ENCODE measurements at places on chromosomes 3 and 15. TPM values are rescaled to one million over a fixed set of nuclear protein-coding genes. Genes with fewer than 3 reads are reported as not detected.

Gene CLRN1
- total RNA-seq, result not detected

Gene CCR8
- 2.5 TPM for total RNA-seq

Gene ITGB5
- total RNA-seq, result 3.1 TPM

Gene PROK2
- total RNA-seq, result 1.5 TPM

Gene ECE2
- not detected for total RNA-seq

Gene DPPA2
- total RNA-seq, result not detected

DNA sequence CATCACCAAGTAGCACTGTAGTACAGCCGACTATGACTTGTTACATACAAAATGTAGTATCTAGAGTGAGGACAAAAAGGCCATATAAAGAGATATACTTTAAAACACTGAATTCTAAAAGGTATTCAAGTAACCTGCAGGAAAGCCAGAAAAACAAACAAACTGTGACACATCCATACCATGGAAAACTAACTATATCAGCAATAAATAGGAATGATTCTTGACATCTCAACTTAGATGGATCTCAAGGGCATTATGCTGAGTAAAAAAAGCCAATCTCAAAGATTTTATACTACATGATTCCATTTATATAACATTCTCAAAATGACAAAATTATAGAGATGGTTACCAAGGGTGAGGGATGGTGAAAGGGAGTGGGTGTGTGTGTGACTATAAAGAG, 143.0 kb downstream of the PEAK1 start:
- H3K36me3 ChIP-seq, result no peaks in the 10 kb centered on the region
- DNase-seq, result no peak
- H3K4me1 ChIP-seq, result no peaks in the 10 kb centered on the region
- H3K27ac ChIP-seq, result no peak overlapping the region
- H3K27me3 ChIP-seq, result no peaks in the 10 kb centered on the region

- peaks cover 13% of the 10 kb centered on the region for H3K4me1 ChIP-seq
- no peak for DNase-seq
- no peaks in the 10 kb centered on the region for H3K27me3 ChIP-seq
- H3K27ac ChIP-seq, result peak overlapping the region; percentile 92
- H3K36me3 ChIP-seq, result no peaks in the 10 kb centered on the region
Observed at GRCh38 chr3:27533261-27533607, 49.0 kb upstream of the SLC4A7 start.

DNA sequence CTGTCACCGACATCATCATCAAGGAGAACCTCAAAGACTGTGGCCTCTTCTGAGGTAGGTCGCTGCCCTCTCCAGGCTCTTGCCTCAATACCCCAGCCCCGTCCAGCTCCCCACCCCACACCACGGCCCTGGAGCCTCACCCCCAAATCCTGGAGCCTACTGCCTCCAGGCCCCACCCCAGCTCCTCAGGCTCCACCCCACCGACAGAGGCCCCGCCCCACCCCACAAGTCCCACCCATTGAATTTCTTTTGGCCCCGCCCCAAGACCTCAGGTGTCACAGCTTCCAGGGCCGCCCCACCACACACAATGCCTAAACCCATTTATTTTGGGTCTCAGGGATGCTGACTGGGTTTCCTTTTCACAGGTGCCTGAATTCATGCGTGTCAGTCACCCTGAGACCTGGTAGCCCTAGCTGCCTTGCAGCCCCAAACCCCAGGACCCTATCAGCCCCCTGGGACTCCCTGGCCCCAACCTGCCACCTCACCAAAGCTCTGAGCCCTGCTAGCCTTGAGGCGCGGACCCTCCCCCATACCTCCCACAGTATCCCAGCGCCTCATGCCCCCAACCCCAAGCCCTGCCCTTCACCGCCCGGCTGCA, 3.6 kb downstream of the GNAT1 start:
- DNase-seq, result peak; percentile 46
- H3K4me1 ChIP-seq, result peaks cover 9% of the 10 kb centered on the region
- peak overlapping the region; percentile 39 for H3K27ac ChIP-seq
- H3K4me3 ChIP-seq, result peak overlapping the region; percentile 69
- no peaks in the 10 kb centered on the region for H3K36me3 ChIP-seq

DNA sequence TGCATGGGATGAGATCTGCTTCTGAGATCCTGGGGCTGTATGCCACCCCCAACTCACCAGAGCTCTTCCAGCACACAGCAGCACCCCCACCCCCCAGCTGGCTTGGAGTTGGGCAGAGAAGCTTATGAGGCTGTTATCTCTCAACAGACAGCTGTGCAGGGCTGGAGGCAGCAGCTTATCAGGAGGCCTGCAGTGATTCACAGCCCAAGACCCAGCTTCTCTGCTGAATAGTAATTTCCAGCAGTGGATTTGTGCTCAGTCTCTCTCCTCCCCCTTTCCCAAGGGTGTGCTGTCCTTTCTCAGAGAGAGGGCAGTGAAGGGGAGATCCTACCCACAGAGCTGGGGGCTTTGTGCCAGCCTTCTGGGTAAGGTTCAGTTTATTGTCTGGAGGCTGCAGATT, 2.1 kb downstream of the RPP25 start:
- H3K27me3 ChIP-seq, result peaks cover 23% of the 10 kb centered on the region
- no peak overlapping the region for H3K27ac ChIP-seq
- no peak overlapping the region for H3K4me3 ChIP-seq

DNA sequence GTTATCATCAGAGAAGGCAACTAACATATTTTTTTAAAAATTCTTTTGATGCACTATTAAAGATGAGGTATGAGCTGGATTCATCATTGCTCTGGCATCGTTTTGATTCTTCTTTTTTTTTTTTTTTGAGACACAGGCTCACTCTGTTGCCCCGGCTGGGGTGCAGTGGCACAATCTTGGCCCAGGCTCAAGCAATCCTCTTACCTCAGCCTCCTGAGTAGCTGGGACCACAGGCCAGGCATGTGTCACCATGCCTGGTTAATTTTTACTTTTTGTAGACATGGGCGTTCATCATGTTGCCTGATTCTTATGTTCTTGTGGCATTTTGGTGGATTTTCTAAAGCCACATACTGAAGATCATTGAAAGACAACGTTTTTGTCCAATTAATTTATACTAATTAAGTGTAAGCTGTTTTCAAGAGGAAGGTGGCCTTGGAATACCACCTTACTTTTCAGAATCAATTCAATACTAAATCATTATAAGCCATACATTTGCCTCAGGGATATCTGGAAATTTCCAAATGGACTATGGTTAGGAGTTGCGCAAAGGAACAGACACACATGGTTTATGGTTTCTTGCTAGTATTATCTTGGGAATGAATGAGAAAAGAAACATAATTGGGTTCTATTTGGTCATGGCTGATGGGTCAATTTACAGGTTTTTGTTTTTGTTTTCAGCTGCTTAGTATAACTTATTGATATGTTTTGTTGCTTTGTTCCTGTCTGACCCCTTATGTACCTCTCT, 22.8 kb downstream of the SLC28A2 start:
- H3K36me3 ChIP-seq, result peaks cover 4% of the 10 kb centered on the region
- DNase-seq, result no peak
- H3K27me3 ChIP-seq, result peaks cover 17% of the 10 kb centered on the region
- H3K27ac ChIP-seq, result no peak overlapping the region
- peaks cover 5% of the 10 kb centered on the region for H3K4me1 ChIP-seq
- H3K4me3 ChIP-seq, result no peak overlapping the region

DNA sequence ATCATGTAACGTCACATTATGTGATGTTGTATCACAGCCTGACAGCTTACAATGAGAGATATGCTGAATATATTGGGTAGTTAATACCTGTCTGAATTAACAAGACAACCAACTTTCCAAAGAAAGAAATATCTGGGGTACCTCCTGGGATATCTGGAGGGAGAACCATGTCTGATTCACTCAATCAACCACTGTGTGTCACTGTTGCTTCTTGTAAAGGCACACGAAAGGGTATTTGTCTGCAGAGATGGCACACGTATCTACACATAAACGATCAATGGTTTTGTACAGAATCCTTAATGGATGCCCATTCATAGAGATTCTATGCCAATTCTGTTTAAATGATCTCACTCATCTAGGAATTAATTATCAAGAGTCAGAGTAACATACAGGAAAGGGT, 252.1 kb upstream of the TMCO5A start:
- no peaks in the 10 kb centered on the region for H3K27me3 ChIP-seq
- H3K4me3 ChIP-seq, result no peak overlapping the region
- DNase-seq, result no peak
- no peak overlapping the region for H3K27ac ChIP-seq

DNA sequence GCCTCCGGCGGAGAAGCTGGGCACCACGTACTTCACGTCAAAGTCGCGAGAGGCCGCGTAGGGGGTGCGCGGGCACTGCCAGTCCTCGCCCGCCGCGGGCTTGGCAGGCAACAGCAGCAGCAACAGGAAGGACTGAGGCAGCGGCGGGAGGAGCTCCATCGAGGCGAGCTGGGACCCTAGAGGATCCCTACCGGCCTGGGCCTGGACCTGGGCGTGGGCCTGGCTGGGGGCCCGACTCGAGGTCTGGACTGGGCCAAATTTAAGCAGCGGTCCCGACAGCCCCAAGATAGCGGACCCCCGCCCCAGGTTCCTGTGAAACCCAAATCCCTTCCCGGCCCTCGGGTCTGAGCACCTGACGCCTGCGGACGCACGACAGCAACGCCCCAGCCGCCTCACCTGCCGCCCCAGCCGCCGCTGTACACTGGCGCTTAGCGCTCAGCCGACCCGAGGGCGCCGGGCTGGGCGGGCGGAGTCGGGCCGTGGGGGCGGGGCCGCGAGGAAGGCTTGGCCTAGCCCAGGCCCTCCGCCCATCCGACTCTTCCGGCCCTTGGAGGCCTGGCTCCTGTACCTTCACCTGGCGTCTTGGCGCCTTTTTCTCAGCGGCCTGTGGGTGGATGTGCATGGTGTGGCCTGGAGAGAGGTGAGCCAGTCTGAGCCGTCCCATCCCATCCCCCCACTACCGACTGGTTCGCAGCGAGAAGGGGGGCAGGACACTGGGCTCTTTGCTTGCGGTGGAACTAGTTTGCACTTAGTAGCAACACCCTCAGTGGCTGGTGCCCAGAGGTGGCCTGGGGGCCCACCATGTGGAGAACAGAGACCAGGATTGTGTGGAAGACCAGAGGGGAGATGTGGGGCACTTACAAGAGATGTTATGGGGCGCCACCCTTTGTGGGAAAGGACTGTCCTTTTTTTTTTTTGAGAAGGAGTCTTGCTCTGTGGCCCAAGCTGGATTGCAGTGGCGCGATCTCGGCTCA, at the start of gene MST1R:
Gene MST1R (minus strand): TSS at position 423 of the 974 bp plus-strand sequence. CDS start 264 bp downstream, at position 159.
- peak within 1 kb of the TSS; percentile 69 for H3K27ac ChIP-seq
- H3K36me3 ChIP-seq, result no peaks in the 10 kb centered on the region
- H3K4me1 ChIP-seq, result peaks cover 26% of the 10 kb centered on the region
- H3K4me3 ChIP-seq, result peak within 1 kb of the TSS; percentile 88
- peak; percentile 76 for DNase-seq
- H3K27me3 ChIP-seq, result no peaks in the 10 kb centered on the region

- no peak for DNase-seq
- H3K4me1 ChIP-seq, result peaks cover 8% of the 10 kb centered on the region
- H3K36me3 ChIP-seq, result no peaks in the 10 kb centered on the region
- H3K27me3 ChIP-seq, result no peaks in the 10 kb centered on the region
- H3K4me3 ChIP-seq, result no peak overlapping the region
- H3K27ac ChIP-seq, result no peak overlapping the region
Observed at GRCh38 chr15:70547846-70548487, 215.4 kb downstream of the UACA start.

DNA sequence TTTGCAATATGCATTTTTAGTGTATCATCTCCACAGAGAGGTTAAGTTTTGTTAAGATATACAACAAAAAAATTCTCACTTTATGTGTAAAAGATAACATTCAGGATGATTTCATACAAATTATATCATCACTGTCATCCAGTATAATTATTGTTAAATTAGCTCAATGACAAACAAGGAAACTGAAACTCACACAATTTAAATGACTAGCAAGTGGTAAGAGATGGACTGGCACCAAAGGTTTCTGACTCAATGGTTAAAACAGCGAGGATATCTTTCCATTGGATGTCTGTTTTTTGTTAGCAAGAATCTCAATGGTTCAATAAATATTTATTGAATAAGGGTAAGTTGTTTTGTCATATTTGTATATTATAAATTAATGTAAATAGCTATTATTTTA, 22.6 kb downstream of the CIP2A start:
- H3K36me3 ChIP-seq, result no peaks in the 10 kb centered on the region
- H3K4me3 ChIP-seq, result no peak overlapping the region
- no peaks in the 10 kb centered on the region for H3K27me3 ChIP-seq

DNA sequence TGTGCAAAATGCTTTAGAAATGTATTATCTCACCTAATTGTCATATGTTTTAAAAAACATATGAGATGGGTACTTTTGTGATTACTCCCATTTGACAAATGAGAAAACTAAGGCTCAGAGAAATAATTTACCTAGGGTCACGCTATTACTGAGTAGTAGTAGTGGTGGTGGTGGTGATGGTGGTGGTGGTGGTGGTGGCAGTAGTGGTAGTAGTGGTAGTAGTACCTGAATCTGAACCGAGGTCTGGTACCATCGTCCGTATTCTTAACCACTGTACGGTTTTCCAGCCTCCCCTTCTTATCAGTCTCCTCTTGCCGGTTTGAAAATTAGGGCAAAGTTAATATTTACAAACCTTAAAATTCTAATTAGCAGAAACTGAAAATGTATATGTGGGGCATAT, 102.4 kb downstream of the KLHL25 start:
- no peak for DNase-seq
- H3K4me3 ChIP-seq, result peak overlapping the region; percentile 99
- peak overlapping the region; percentile 98 for H3K27ac ChIP-seq
- H3K27me3 ChIP-seq, result no peaks in the 10 kb centered on the region
- peaks cover 57% of the 10 kb centered on the region for H3K4me1 ChIP-seq
- H3K36me3 ChIP-seq, result peaks cover 11% of the 10 kb centered on the region

- H3K27ac ChIP-seq, result no peak overlapping the region
- peaks cover 68% of the 10 kb centered on the region for H3K27me3 ChIP-seq
- H3K4me1 ChIP-seq, result peaks cover 6% of the 10 kb centered on the region
- peaks cover 3% of the 10 kb centered on the region for H3K36me3 ChIP-seq
Observed at GRCh38 chr15:51190424-51191068, 95.8 kb upstream of the TNFAIP8L3 start.

DNA sequence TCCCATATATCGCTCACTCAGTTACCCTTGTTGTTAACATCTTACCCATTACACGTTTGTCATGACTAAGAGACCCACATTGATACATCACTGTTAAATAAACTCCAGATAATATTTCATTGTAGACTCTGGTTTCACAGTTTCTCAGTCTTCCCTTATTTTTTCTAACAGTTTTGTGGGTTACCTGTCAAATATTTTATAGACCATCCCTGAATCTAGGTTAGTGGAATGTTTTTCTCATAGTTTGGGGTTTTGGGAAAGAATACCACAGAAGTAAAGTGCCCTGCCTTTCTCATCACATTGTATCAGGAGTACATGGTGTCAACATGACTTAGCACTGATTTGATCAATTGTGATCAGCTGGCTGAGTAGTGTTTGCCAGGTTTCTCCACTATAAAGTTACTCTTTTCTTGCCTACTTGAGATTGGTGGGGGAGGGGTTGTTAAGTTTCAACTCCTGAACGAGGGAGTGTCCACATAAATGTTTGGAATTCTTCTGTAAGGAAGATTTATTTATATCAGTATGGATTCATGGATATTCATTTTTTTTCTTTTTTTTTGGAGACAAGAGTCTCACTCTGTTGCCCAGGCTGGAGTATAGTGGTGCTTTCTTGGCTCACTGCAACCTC, 25.9 kb downstream of the RNF111 start:
- H3K36me3 ChIP-seq, result no peaks in the 10 kb centered on the region
- H3K27ac ChIP-seq, result no peak overlapping the region
- peaks cover 25% of the 10 kb centered on the region for H3K4me1 ChIP-seq
- no peak overlapping the region for H3K4me3 ChIP-seq
- DNase-seq, result no peak

GRCh38 chr3:6182476-6182875, 678.4 kb upstream of the GRM7 start:
- H3K4me3 ChIP-seq, result no peak overlapping the region
- H3K36me3 ChIP-seq, result no peaks in the 10 kb centered on the region
- H3K4me1 ChIP-seq, result no peaks in the 10 kb centered on the region
- DNase-seq, result no peak
- H3K27ac ChIP-seq, result no peak overlapping the region

Measured in T-helper 17 cell (primary cell).